ENCODE measurements at places on chromosomes 16 and 17.

GRCh38 chr16:8851761-8852403 is 16.9 kb downstream of the CARHSP1 start:
- DNase-seq = no peak

DNA sequence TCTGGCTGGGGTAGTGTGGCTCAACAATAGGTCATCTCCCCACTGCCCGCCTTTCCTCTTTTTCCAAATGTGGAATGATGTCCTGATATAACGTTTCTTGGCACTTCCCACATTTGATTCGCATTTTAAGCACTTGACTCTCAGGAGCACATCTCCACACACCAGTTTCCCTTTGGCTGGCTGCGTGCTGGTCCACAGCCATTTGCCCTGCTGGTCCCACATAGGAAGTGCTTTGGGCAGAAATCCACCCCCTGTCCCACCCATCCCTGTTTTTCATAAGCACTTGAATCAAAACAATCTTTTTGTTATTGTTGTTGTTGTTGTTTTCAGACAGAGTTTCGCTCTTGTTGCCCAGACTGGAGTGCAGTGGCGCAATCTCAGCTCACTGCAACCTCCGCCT is 24.0 kb upstream of the TNFRSF13B start:
- no peak for DNase-seq

DNA sequence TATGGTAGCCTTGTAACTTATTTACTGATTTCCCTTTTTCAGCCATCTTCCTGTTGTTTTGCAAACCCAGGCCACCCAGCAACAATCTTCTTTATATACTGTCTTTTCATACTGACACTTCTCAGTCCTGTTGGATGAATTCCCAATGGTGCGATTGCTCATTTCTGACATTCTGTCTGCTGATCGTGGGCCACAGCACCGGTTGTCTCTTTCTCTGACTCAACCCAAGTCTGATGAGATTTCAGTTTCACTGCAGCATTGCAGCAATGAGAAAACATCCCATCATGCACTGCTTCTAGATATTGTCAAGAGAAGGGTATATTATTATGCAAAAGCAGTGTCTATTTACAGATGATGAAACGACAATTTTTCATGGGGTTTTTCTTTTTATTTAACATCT is 349.2 kb upstream of the HSBP1 start:
- DNase-seq = no peak

GRCh38 chr16:83804366-83804765 is 3.4 kb upstream of the HSBP1 start:
- no peak for DNase-seq

DNA sequence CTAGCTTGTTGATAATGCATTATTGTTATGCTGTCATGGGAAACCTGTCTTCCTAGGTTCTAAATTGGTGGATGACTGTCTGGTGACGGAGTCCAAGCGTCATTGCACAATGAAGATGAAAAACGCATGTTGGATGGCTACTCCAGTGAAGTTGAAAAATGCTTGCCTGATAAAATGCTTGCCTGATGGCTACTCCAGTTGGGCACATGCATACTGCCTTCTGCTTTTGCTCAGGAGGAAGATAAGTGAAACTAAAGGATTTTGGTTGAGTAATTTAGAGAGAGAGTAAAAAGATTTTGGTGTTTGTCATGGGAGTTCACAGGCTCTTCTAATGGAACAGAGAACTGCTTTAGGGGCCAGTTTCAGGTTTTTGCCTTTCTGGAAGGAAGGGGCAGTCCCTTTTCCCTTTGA is 118.6 kb downstream of the PRKCA start:
- DNase-seq = no peak

- no peak for DNase-seq
Observed at GRCh38 chr17:381516-381915, 28.9 kb upstream of the RPH3AL start.

DNA sequence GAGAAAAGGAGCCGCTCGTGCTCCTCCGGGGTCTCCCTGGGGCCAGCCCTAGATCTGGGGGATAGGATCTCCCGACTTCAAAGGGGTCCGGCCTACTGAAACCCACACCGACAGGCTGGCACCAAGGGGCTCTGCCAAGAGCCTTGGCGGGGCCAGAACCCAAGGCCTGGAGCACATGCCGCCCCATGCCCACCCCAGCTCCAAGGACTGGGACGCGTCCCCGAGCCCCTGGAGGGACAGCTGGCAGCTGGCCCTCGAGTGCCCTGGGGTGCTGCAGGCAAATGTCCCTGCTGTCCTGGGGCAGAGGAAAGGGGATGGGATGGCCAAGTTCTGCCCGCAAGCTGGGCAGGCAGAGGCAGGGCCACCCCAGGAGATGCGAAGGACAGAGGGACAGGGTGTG is 31.8 kb upstream of the ZFPM1 start:
- DNase-seq = no peak

GRCh38 chr17:57908278-57908677 is 46.9 kb downstream of the CUEDC1 start:
- DNase-seq = no peak

DNA sequence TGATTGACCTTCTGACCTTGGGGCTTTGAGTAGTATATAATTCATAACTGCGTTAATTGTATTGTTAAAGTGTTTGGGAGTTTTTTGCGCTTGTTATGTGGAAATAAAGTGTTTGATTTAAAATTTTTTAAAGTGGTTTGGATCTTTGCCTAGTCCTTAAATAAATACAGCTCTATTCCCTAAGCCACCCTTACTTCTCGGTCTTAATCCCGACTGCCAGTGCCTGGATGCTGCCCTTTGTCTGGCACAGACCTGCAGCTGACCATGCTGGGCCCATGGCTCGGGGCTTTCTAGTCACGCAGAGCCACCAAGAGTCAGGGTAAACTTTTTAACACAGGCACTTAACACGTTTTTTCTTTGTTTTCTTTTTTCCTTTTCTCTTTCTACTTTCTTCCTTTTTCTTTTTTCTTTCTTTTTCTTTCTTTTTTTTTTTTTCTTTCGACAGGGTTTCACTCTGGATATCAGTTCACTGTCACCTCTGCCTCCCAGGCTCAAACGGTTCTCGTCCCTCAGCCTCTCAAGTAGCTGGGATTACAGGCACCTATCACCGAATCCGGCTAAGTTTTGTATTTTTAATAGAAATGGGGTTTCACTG is 19.6 kb upstream of the SLC5A11 start:
- DNase-seq = no peak

DNA sequence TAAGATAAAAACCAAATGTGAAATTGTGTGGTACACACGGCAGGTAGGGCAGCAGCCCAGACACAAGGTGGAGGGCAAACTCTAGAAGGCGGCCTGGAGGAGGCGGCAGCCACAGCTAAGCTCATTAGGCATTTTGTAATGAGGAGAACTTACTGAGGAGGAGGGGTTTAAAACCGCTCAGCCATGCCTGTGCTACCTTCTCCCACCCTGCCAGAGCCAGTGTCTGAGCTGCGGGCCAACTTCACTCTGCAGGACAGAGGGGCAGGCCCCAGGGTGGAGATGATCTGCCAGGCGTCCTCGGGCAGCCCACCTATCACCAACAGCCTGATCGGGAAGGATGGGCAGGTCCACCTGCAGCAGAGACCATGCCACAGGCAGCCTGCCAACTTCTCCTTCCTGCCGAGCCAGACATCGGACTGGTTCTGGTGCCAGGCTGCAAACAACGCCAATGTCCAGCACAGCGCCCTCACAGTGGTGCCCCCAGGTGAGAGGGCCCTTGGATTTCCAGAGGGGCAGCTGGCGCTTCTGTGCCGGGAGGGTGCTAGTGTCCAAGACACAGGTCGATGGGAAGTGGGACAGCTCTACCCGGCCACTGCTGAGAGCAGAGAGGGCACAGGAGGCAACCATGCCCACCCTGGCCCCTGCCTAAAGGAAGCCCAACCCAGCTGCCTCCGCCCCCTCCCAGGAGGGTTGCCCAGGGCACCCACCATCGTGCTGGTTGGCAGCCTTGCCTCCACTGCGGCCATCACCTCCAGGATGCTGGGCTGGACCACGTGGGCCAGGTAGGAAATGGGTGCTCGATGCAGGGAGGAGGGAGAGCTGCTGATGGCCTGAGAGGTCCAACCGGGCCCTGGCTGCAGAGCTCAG is 4.3 kb upstream of the SYNGR2 start:
- no peak for DNase-seq

DNA sequence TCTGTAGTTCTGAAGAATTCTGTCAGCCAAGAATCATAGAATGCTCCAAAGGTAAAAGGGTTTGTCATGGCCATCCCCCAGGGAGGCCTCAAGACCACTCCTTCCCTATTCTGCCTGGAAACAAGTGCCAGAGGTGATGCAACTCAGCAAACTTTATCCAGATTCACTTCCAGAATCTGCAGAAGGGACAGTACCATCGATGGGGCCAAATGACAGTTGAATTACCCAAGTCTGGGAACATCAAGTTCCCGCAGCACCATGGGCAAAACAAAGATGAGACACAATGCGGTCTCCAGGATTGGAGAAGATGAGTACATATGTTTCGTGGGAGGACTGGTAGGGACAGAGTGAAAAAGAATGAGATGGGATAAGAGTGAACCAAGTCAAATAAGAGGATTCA is 13.7 kb upstream of the TAT start:
- no peak for DNase-seq

DNA sequence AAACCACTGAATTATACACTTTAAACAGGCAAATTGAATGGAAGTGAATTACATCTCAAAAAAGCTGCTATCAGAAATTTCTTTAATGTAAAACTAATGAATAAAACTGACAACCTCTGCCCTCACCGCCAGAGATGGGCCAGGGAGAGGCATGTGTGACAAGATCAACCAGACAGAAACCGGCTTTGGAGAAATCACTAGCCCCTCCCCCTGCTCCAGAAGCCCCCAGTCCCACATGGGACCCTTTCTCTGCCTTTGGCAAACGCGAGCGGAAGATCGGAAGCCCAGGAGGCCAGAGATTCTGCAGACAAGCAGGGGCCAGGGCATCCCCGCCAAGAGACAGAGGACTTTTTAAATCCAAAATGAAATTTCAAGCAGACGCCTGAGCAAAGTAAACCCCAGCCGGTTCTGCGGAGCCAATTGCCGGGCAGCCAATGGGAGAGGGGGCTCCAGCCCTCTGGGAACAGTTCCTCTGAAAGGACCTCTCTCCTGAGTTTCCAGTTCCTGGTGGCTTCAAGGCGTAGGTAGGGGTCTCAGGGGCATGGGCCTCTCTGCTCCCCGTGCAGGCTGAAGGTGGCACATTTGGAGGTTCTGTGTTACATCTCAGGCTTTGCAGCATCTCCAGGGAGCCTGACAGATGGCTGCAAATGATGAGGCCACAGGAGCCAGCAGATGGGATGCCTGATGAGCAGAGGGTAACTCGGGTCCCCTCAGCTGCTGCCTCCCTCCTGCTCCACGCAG is 118.1 kb downstream of the GSG1L start:
- DNase-seq = no peak

GRCh38 chr16:23131436-23131835 is 17.8 kb downstream of the USP31 start:
- no peak for DNase-seq

GRCh38 chr17:2444382-2444781 is 43.5 kb upstream of the MNT start:
- DNase-seq = no peak

DNA sequence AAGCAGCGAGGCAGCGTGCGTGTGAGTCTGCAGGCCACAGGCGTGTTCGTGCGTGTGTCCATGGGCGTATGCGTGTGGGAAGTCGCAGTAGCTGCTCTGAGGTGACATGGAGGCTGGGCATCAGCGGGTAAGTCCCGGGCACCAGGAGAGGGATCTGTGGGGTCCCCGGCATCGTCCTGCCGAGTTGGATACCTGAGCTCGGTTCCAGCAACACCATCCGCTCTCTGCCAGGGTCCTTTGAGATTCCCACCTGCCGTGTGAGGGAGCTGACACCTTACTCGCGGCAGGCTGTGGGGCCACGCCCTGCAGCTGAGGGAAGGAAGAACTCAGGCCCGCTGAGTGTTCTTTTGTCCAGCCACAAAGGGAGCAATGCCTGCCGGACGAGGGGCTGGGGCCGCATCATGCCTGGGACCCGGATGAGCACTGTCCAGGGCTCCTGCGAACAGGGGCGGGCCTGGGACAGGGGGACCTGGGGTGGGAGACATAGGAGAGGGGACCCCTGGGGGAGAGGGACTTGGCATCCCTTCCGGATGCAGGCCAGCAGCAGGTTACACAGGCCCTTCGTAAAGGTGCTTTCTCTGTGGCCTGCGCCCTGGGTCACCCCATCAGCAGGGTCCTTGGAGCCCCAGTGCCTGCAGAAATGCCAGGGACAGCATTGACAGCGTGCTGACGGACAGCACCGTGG is 5.0 kb upstream of the SNAI3 start:
- no peak for DNase-seq

DNA sequence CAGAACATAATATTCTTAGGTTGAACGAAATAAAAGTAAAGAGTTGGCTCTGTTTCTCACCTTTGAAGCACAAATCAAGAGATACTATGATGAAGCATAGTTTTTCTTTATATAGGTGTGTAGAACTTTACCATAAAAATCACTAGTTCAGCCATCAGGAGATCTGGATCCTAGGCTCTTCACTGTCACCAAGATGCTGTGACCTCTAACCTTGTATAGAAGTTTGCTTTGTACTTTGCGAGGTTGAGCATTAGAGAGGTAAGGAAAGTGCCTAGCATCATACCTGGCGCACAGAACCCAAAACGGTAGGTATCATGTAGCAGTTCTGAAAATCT is 553 bp upstream of the CDC6 start:
- DNase-seq = no peak

DNA sequence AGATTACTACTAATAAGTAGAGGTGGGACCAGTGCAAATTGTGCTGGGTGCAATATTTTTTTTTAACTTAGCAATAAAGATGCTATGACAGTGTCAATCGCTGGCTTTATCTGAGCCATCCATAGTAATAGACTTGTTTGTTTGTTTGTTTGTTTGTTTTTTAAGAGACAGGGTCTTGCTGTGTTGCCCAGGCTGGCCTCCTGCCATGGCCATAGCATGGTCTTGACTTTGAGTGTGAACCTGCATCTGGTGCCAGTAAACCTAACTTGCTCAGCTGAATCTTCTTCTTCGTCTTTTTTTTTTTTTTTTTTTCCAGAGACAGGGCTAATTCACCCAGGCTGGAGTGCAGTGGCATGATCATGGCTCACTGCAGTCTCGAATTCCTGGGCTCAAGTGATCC is 46.6 kb downstream of the ZNRF1 start:
- no peak for DNase-seq

GRCh38 chr16:46739934-46740333 is 8.2 kb downstream of the MYLK3 start:
- no peak for DNase-seq

DNA sequence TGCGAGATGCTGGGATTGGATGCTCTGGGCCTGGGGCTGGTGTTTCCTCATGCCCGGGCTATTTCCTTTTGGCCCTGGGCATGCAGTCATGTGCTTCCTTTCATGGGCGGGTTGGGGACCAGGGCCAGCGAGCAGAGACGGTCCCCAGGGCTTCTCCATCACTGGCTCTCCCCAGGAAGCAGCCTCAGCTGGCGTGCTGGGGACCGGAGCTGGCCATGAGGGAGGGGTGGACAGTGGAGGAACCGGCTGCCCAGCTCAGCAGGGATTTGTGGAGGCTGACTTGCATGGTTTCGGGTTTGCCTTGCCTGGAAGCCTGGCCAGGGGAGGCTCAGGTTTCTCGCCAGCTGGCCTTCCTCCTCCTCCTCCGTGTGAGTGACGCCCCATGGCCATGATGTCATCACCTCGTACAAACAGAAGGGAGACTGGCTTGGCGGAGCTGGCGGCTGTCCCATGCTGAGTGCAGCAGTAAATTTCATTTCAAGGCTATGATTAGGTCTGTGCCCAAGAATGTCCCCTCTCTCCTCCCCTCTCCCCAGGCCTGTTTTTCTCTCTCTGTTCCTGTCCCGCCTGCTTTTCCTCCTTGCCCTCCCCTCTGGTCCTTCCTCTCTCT is 8.9 kb upstream of the TIMP2 start:
- DNase-seq = no peak

Data from B cell (primary cell).